ENCODE measurements at places on chromosomes 7 and 10. TPM values are rescaled to one million over a fixed set of nuclear protein-coding genes. Genes with fewer than 3 reads are reported as not detected.

The H2BK1 gene
- total RNA-seq: not detected

The ADRA2A gene
- total RNA-seq: 0.24 TPM

The HOXA10 gene
- total RNA-seq: not detected

The COBL gene
- 9.2 TPM for total RNA-seq

The PRXL2A gene
- total RNA-seq: 113 TPM

The VPS37D gene
- 4.3 TPM for total RNA-seq

The ACTL6B gene
- total RNA-seq: not detected

The RNLS gene
- 47.5 TPM for total RNA-seq

The RNF148 gene
- total RNA-seq: 0.61 TPM

The SNCG gene
- not detected for total RNA-seq

The TRIM74 gene
- total RNA-seq: not detected

The C10orf105 gene
- not detected for total RNA-seq

The OGDHL gene
- total RNA-seq: 16.3 TPM

The SPDYE5 gene
- not detected for total RNA-seq

The ELFN1 gene
- 0.11 TPM for total RNA-seq

The ZNF722 gene
- not detected for total RNA-seq

The LIPK gene
- total RNA-seq: not detected

The PAPOLB gene
- total RNA-seq: not detected

The CEP55 gene
- total RNA-seq: 30.3 TPM
